ENCODE measurements at places on chromosomes 5 and 9.

GRCh38 chr9:35910613-35911359 is 1.5 kb downstream of the SPAAR start:
- DNase-seq, result no peak

- DNase-seq, result no peak
Observed at GRCh38 chr9:35322075-35322885, 160.5 kb downstream of the UNC13B start.

- DNase-seq, result no peak
Observed at GRCh38 chr9:86238861-86239770, 20.3 kb downstream of the C9orf153 start.

DNA sequence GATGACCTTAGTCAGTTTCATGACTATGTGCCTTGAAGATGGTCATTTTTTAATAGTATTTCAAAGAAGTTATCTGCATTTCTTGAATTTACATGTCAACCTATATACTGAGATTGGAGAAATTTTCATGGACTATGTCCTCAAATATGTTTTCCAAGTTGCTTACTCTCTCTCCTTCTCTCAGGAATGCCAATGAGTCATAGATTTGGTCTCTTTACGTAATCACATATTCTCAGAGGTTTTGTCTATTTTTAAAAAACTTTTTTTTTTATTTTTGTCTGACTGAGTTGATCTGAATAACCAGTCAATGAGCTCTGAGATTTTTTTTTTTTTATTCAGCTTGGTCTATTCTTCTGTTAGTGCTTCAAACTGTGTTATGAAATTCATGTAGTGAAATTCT is 374.7 kb upstream of the GRIN3A start:
- no peak for DNase-seq

Data from stimulated activated CD8-positive, alpha-beta memory T cell treated with anti-CD3 and anti-CD28 coated beads, Interleukin-15, amount 100 ng/mL, for 4 hours (primary cell).